Gastrocnemius medialis (tissue), 4 donors: ENCODE measurements at places on chromosomes 7 and 10. TPM values are rescaled to one million over a fixed set of nuclear protein-coding genes. Genes with fewer than 3 reads are reported as not detected.

DNA sequence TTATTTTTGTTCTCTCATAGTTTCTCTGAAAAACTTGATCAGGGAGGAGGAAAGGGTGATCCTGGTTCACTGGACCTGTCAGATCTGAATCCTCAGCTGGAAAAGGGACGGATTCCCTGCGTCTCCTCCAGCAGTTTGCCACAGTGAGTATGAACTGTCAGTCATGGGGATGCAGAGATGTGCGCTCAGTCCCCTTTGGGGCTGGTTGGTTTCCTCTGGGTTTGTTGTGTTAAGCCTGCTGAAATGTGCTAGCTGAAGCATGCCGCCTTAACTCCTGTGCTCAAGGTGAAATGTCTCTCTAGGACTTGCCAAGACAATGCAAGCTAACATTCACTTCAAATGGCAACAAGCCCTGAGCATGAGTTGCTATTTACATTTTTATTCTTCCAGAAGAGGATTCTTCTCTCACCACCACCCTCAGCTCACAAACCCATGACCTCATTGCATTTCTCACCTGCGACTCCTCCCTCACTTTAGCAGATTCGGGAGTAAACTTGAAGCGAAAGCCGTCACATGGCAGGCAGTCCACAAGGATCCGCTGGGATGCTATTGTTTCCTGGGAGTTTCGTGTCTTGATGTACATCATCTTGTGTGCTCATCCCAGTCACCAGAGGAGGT lies 192.9 kb upstream of the FZD8 start:
- no peaks in the 10 kb centered on the region for H3K36me3 ChIP-seq
- no peaks in the 10 kb centered on the region for H3K27me3 ChIP-seq

DNA sequence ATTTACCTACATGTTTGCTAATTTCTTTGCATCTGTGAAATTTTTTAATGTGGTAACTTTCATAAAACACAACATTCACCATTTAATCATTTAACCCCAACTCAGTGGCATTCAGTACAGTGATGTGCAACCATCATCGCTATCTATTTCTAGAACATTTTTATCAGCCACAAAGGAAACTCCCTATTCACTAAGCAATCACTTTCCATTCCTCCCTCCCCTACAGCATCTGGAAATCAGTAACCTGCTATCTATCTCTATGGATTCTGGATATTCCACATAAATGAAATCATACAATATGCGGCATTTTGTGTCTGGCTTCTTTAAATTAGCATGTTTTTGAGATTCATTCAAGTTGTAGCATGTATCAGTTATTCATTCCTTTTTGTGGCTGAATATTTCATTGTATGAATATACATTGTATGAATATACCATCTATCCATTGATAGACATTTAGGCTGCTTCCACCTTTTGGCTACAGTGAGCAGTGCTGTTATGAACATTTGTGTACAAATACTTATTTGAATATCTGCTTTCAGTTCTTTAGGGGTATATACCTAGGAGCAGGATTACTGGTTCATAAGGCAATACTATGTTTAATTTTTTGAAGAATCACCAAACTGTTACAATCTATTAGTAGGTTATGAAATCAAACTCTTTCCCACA lies 19.4 kb upstream of the BPGM start:
- H3K27me3 ChIP-seq: no peaks in the 10 kb centered on the region
- H3K36me3 ChIP-seq: no peaks in the 10 kb centered on the region
- no peak for DNase-seq
- H3K4me1 ChIP-seq: no peaks in the 10 kb centered on the region

GRCh38 chr7:133696056-133696455 lies 431.1 kb upstream of the LRGUK start:
- no peaks in the 10 kb centered on the region for H3K27me3 ChIP-seq
- DNase-seq: no peak
- no peak overlapping the region for H3K4me3 ChIP-seq
- no peaks in the 10 kb centered on the region for H3K4me1 ChIP-seq
- no peak overlapping the region for H3K27ac ChIP-seq

DNA sequence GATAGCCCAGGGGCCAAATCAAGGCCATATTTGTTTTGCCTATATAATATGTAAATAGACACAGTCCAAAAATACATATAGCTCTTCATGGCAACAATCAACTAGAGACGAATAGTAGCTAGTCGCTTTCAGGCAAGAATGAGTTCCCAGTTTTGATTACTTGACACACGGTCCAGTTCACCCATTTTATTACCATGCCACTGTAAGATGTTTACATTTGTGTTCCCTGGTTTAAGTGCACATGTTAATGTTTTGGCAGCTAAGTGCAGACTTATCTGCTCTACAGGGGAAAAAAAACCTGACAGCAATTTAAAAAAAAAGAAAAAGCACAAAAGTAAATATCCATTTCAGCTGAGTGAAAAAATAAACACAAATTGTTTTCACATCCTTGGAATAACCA lies 213.1 kb downstream of the TPK1 start:
- no peaks in the 10 kb centered on the region for H3K36me3 ChIP-seq
- no peak for DNase-seq
- no peak overlapping the region for H3K4me3 ChIP-seq
- H3K27me3 ChIP-seq: no peaks in the 10 kb centered on the region
- no peaks in the 10 kb centered on the region for H3K4me1 ChIP-seq

GRCh38 chr7:136874393-136875032 lies 6.1 kb downstream of the CHRM2 start:
- no peak overlapping the region for H3K4me3 ChIP-seq
- H3K27me3 ChIP-seq: peaks cover 20% of the 10 kb centered on the region
- DNase-seq: no peak
- no peaks in the 10 kb centered on the region for H3K36me3 ChIP-seq
- H3K27ac ChIP-seq: no peak overlapping the region

GRCh38 chr7:74058486-74058885 lies 25.1 kb upstream of the LIMK1 start:
- DNase-seq: no peak
- no peak overlapping the region for H3K27ac ChIP-seq
- peaks cover 3% of the 10 kb centered on the region for H3K4me1 ChIP-seq
- H3K36me3 ChIP-seq: no peaks in the 10 kb centered on the region
- no peak overlapping the region for H3K4me3 ChIP-seq
- H3K27me3 ChIP-seq: no peaks in the 10 kb centered on the region

- peaks cover 9% of the 10 kb centered on the region for H3K27me3 ChIP-seq
- no peak for DNase-seq
- H3K4me1 ChIP-seq: peaks cover 5% of the 10 kb centered on the region
- H3K4me3 ChIP-seq: no peak overlapping the region
These were observed 1.1 kb upstream of the ZNF467 start for GRCh38 chr7:149774237-149775175.

DNA sequence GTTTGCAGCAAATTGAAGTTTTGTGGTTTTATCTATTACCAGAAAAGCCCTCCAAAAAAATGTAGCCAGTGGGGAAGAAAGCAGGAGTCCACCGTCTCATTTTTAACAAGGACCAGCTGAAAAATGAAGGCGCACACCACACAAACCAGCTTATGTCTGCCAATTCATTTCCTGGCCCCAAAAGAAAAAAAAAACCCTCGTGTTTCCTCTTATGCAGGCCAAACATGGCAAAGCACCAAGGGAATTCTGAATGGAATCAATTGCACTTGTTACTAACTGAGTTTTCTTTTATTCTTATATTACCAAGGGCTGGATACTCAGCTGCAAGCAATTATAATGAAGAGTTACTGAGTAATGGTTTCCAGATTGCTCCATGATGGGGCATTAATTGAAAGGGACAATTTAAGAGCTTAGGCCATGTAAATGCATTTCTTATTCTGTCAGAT lies 428.3 kb upstream of the NPVF start:
- no peaks in the 10 kb centered on the region for H3K27me3 ChIP-seq
- no peak overlapping the region for H3K4me3 ChIP-seq
- no peak for DNase-seq
- H3K36me3 ChIP-seq: no peaks in the 10 kb centered on the region
- no peaks in the 10 kb centered on the region for H3K4me1 ChIP-seq
- no peak overlapping the region for H3K27ac ChIP-seq

GRCh38 chr10:122560279-122560804 lies at the start of gene DMBT1:
Gene DMBT1, plus strand, starts transcription at chr10:122560754. Its CDS starts 17 bp downstream, at chr10:122560771.
- H3K4me3 ChIP-seq: no peak within 1 kb of the TSS
- H3K36me3 ChIP-seq: no peaks in the 10 kb centered on the region
- DNase-seq: no peak
- peaks cover under 1% of the 10 kb centered on the region for H3K4me1 ChIP-seq
- no peak within 1 kb of the TSS for H3K27ac ChIP-seq

DNA sequence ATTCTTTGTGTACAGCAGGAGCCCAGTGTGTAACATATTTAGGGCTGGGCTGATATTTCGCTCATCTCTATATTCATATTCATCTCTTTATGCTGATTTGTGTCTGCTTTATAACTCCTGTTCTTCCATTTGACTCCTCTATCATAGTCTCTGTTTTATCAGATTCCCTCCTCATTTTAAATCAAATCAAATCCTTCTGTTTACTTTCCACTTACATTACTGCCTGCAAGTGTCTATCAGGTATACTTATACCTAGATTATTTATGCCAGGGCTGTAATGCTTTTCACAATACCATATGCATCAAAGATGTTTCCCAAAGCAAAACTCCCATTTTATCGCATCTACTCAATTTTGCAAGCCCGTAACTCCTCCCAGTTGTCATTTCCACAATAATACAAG lies 990.7 kb downstream of the SORCS1 start:
- no peaks in the 10 kb centered on the region for H3K27me3 ChIP-seq
- DNase-seq: no peak
- H3K4me3 ChIP-seq: no peak overlapping the region
- no peak overlapping the region for H3K27ac ChIP-seq
- no peaks in the 10 kb centered on the region for H3K36me3 ChIP-seq

- no peak overlapping the region for H3K27ac ChIP-seq
- H3K36me3 ChIP-seq: no peaks in the 10 kb centered on the region
- H3K27me3 ChIP-seq: no peaks in the 10 kb centered on the region
- no peak overlapping the region for H3K4me3 ChIP-seq
These were observed 166.2 kb upstream of the CACNA2D1 start for GRCh38 chr7:82609746-82610145.

- DNase-seq: no peak
- no peak overlapping the region for H3K4me3 ChIP-seq
- no peaks in the 10 kb centered on the region for H3K36me3 ChIP-seq
- H3K27me3 ChIP-seq: no peaks in the 10 kb centered on the region
- H3K4me1 ChIP-seq: peaks cover 40% of the 10 kb centered on the region
- H3K27ac ChIP-seq: peak overlapping the region; percentile 67
These were observed 206.6 kb downstream of the DIP2C start for GRCh38 chr10:482848-483247.

DNA sequence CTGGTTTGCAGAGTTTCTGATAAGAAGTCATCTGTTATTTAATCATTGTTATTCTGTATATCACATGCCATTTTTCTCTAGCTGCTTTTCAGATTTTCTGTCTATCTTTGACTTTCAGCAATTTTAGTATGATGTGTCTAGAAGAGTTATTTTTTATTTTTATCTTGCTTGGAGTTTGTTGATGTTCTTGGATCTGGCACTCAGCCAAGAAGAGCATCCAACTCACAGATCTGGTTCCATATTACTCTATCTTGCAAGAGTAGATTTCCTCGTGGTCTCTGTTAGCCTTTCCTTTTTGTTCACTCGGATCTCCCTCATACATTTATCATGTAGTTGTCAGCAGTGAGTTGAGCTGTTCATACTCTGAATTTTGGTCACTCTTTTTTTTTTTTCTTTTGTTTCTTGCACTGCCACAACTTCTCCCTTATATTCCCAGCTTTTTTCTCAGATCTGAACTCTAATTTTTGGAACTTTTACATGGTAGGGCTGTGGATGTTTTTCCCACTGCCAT lies 54.8 kb upstream of the CALCR start:
- no peaks in the 10 kb centered on the region for H3K36me3 ChIP-seq
- no peaks in the 10 kb centered on the region for H3K4me1 ChIP-seq
- H3K27me3 ChIP-seq: no peaks in the 10 kb centered on the region
- H3K27ac ChIP-seq: no peak overlapping the region

- H3K27me3 ChIP-seq: no peaks in the 10 kb centered on the region
- no peaks in the 10 kb centered on the region for H3K36me3 ChIP-seq
- H3K27ac ChIP-seq: no peak overlapping the region
- H3K4me3 ChIP-seq: no peak overlapping the region
These were observed 75.9 kb downstream of the HIBADH start for GRCh38 chr7:27586825-27587224.

- no peaks in the 10 kb centered on the region for H3K4me1 ChIP-seq
- H3K27me3 ChIP-seq: no peaks in the 10 kb centered on the region
- H3K4me3 ChIP-seq: no peak overlapping the region
- DNase-seq: no peak
- H3K27ac ChIP-seq: no peak overlapping the region
These were observed 280.4 kb downstream of the CELF2 start for GRCh38 chr10:11298116-11298515.

- H3K4me1 ChIP-seq: no peaks in the 10 kb centered on the region
- H3K4me3 ChIP-seq: no peak overlapping the region
- no peak overlapping the region for H3K27ac ChIP-seq
- no peaks in the 10 kb centered on the region for H3K27me3 ChIP-seq
- no peak for DNase-seq
- H3K36me3 ChIP-seq: peaks cover 25% of the 10 kb centered on the region
These were observed 20.6 kb downstream of the VTI1A start for GRCh38 chr10:112467541-112468075.

DNA sequence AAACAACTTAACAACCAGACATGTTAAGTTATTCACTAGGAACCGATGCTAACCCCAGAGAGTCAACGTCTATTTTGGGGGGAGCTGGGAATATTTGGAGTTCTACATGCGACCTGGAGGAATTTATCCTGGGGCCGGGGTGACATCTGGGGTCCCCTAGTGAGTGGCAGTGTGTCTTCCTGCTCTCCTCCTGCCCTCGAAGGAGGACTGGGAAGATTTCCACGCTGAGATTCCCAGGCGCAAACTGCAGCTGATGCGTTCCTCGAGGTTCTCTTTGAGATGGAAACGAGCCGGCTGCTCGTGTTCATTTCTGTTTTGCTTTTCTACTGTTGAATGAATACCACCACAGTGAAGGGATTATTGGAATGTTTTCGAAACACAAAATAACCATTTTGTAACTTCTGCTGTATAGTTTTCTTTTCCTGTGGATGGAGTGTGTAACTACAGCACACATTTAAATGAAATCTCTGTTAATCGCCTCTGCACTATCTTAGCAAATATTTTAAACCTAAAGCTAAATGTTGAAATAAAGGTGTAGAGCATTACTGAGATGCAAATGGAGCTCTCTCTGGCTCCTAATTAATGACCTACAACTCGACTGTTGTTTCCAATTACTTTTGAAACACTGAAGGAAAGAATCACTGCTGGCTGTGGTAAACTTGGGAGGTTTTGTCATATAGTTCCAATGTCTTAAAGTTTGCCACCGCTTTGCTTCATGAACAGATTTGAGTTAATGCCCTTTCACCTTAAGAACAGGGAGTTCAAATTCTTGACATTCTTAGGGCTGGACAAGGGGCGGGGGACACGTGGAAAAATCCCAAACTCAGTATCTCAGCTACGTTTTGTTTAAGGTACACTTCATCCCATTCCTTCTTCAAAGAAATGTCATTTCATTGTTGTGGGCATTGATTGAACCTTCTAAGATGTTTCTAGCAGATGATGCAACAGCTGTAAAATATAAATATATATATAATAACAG lies 21.1 kb downstream of the GATA3 start:
- no peak overlapping the region for H3K27ac ChIP-seq
- H3K4me1 ChIP-seq: no peaks in the 10 kb centered on the region
- no peaks in the 10 kb centered on the region for H3K27me3 ChIP-seq

- no peak for DNase-seq
- H3K36me3 ChIP-seq: no peaks in the 10 kb centered on the region
- H3K27ac ChIP-seq: no peak overlapping the region
- H3K4me1 ChIP-seq: no peaks in the 10 kb centered on the region
- no peak overlapping the region for H3K4me3 ChIP-seq
These were observed 122.5 kb upstream of the MBL2 start for GRCh38 chr10:52895059-52895458.

Gene SPDYE1
- not detected for total RNA-seq

Gene UNCX
- total RNA-seq: not detected

Gene FOXL3
- total RNA-seq: not detected

Gene UCN3
- not detected for total RNA-seq

Gene ZNF488
- not detected for total RNA-seq

Gene FFAR4
- total RNA-seq: 0.17 TPM

Gene ARMC10
- 24.8 TPM for total RNA-seq

Gene SLC13A4
- not detected for total RNA-seq

Gene MICU1
- 62.2 TPM for total RNA-seq
